PC-3 (cell line): ENCODE measurements at places on chromosomes 4 and X. TPM values are rescaled to one million over a fixed set of nuclear protein-coding genes. Genes with fewer than 3 reads are reported as not detected.
A peak's percentile ranks its signal among the peaks of the same experiment; 100 is the strongest.

Gene GPAT3
- total RNA-seq: 22.5 and 34.2 TPM in 2 replicates

Gene LARP1B
- 14.8 and 22.2 TPM in 2 replicates for total RNA-seq

Gene NLRP2B
- total RNA-seq: not detected in 2 replicates

Gene CHRNA9
- total RNA-seq: not detected in 2 replicates

Gene AMOT
- total RNA-seq: 0.58 and 1.3 TPM in 2 replicates

Gene PDE5A
- 8.1 and 11.5 TPM in 2 replicates for total RNA-seq

Gene CENPVL2
- not detected in 2 replicates for total RNA-seq

GRCh38 chrX:94123062-94123461 is 449.1 kb downstream of the FAM133A start:
- peak; percentile 50 for DNase-seq
- no peaks in the 10 kb centered on the region for H3K4me1 ChIP-seq
- no peak overlapping the region for H3K27ac ChIP-seq
- H3K36me3 ChIP-seq: no peaks in the 10 kb centered on the region

- no peak overlapping the region for H3K4me3 ChIP-seq
- no peaks in the 10 kb centered on the region for H3K36me3 ChIP-seq
- peak; percentile 40 for DNase-seq
- peaks cover 21% of the 10 kb centered on the region for H3K27me3 ChIP-seq
- no peaks in the 10 kb centered on the region for H3K4me1 ChIP-seq
Observed at GRCh38 chrX:152640034-152640818, 2.5 kb downstream of the GABRQ start.

GRCh38 chr4:184011826-184012380 is 106.8 kb downstream of the STOX2 start:
- H3K4me3 ChIP-seq: no peak overlapping the region
- DNase-seq: no peak
- peaks cover 6% of the 10 kb centered on the region; the same call in 1 of the 2 replicates for H3K4me1 ChIP-seq
- H3K36me3 ChIP-seq: no peaks in the 10 kb centered on the region

DNA sequence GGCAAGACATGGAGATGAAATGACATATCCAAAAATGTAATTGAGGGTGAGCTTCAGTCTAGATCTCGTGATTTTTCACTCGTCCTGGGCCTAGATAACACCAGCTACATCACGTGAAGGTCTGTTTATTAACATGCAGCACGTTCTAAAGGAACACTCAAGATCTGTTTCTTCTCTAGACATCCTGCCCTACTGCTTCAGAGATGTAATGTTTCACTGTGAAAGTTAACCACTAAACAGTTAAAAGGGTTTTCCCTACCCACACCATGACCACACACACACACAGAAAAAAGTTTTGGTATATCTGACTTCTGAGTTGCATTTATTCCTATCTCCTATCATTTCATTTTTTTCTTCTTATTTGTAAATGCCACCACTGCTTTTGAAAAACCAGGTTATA is 52.3 kb upstream of the SMIM31 start:
- H3K27me3 ChIP-seq: no peaks in the 10 kb centered on the region
- H3K36me3 ChIP-seq: no peaks in the 10 kb centered on the region
- DNase-seq: no peak
- peaks cover 6% of the 10 kb centered on the region for H3K4me1 ChIP-seq

- no peaks in the 10 kb centered on the region for H3K4me1 ChIP-seq
- no peak overlapping the region for H3K4me3 ChIP-seq
- H3K27me3 ChIP-seq: no peaks in the 10 kb centered on the region
- no peak overlapping the region for H3K27ac ChIP-seq
Observed at GRCh38 chr4:82818664-82819662, 20.4 kb upstream of the SCD5 start.

DNA sequence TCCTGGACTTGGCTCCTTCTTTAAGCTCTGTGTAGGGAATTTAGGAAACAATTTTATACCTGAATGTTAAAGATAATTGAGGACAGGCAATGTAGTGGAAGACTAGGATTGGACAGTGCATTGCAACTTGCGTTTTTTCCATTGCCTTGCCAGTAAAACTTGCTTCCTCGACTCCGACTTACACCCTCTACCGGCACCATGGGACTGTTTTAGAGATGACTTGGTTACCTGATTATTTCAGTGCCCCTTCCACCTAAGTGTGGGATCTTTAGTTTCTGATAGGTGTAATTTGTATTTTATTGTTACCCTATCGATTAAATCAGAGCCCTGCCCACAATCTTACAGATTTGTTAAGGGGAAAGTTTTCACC is 1.2 kb downstream of the PRPS1 start:
- DNase-seq: peak; percentile 31
- H3K4me3 ChIP-seq: peak overlapping the region; percentile 89
- peaks cover 37% of the 10 kb centered on the region for H3K4me1 ChIP-seq
- no peaks in the 10 kb centered on the region for H3K36me3 ChIP-seq
- no peaks in the 10 kb centered on the region for H3K27me3 ChIP-seq

DNA sequence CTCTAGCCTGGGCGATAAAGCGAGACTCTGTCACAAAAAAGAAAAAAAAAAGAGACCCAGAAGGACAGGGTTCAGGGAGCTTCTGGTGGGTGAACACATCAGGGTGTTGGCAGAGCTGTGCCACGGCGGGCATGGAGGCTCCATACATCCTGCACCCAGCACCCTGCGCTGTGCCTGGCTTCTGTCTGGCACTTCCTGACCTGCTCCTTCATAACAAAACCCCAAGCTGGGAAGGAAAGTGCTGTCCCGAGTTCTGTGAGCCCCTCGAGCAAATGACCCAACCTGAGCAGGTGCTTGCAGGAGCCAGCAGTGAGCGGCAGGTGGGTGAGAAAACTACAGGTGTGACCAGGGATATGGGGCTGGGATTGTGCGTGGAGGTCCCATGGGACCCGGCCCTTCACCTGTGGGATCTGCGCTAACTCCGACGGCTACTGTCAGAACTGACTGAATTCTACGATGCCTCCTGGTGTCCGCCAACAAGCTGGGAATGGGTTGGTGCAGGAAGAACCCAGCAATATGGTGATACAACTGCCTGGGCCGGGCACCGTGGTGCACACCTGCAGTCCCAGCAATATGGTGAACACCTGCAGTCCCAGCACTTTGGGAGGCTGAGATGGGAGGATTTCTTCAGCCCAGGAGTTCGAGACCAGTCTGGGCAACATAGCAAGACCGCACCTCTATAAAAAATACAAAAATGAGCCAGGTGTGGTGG is 18.9 kb downstream of the ASMTL start:
- H3K4me3 ChIP-seq: no peak overlapping the region
- no peak for DNase-seq
- H3K4me1 ChIP-seq: no peaks in the 10 kb centered on the region
- H3K27ac ChIP-seq: no peak overlapping the region

- H3K36me3 ChIP-seq: no peaks in the 10 kb centered on the region
- H3K27ac ChIP-seq: no peak overlapping the region
- H3K4me3 ChIP-seq: no peak overlapping the region
Observed at GRCh38 chr4:4735136-4735750, 124.2 kb upstream of the MSX1 start.

- H3K27ac ChIP-seq: no peak overlapping the region
- no peak overlapping the region for H3K4me3 ChIP-seq
- no peak for DNase-seq
- no peaks in the 10 kb centered on the region for H3K36me3 ChIP-seq
- no peaks in the 10 kb centered on the region for H3K4me1 ChIP-seq
- no peaks in the 10 kb centered on the region for H3K27me3 ChIP-seq
Observed at GRCh38 chr4:113619526-113619925, 142.0 kb downstream of the CAMK2D start.

GRCh38 chrX:119981286-119982070 is 37.9 kb upstream of the NKAP start:
- H3K27ac ChIP-seq: no peak overlapping the region
- H3K4me3 ChIP-seq: no peak overlapping the region
- H3K36me3 ChIP-seq: no peaks in the 10 kb centered on the region

DNA sequence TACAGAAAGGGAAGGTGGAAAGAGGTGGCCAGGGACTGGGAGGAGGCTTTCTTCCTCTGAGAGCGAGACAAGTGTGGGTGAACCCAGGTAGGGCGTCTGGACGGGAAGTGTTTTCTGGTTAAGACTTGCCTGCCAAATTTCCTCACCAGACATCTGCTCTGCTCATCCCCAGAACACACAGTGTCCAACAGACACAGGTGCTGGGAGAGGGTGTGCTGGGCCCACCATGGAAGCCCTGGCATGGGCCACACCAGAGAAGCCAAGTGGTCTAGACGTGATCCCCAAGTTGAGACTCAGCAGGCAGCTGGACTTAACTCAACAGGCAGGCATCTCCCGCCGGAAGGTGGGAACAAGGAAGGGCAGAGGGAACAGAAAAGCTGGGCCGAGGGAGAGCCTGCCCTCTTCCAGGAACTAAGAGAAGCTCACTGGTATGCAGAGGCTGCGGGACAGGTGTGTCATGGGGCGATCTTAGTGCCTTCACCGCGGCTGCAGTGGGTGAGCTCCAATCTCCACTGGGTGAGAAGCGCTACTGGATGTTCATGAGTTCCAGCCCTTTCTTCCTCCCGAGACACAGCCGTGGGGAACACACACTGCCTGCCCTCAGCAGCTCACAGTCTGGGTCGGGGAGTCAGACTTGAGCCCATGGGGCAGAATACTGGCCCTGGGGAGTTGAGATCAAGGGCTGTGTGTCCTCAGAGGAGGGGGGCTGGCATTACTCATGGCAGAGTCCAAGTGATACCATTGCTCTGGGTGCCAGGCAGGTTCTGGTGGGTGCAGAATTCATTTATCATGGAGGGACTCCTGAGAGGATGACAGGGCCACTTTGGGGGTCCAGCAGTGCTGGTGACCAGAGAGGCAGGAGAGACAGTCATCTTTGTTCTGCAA is 110.2 kb downstream of the CPZ start:
- H3K27ac ChIP-seq: no peak overlapping the region
- DNase-seq: no peak
- H3K4me1 ChIP-seq: no peaks in the 10 kb centered on the region

- H3K4me3 ChIP-seq: no peak overlapping the region
- H3K4me1 ChIP-seq: peaks cover 64% of the 10 kb centered on the region
- no peaks in the 10 kb centered on the region for H3K27me3 ChIP-seq
- no peaks in the 10 kb centered on the region for H3K36me3 ChIP-seq
Observed at GRCh38 chrX:134570899-134571298, 87.4 kb downstream of the PLAC1 start.

GRCh38 chr4:23382879-23383278 is 507.0 kb downstream of the PPARGC1A start:
- no peak overlapping the region for H3K4me3 ChIP-seq
- no peak overlapping the region for H3K27ac ChIP-seq
- no peaks in the 10 kb centered on the region for H3K4me1 ChIP-seq
- H3K27me3 ChIP-seq: no peaks in the 10 kb centered on the region
- DNase-seq: peak; percentile 23

DNA sequence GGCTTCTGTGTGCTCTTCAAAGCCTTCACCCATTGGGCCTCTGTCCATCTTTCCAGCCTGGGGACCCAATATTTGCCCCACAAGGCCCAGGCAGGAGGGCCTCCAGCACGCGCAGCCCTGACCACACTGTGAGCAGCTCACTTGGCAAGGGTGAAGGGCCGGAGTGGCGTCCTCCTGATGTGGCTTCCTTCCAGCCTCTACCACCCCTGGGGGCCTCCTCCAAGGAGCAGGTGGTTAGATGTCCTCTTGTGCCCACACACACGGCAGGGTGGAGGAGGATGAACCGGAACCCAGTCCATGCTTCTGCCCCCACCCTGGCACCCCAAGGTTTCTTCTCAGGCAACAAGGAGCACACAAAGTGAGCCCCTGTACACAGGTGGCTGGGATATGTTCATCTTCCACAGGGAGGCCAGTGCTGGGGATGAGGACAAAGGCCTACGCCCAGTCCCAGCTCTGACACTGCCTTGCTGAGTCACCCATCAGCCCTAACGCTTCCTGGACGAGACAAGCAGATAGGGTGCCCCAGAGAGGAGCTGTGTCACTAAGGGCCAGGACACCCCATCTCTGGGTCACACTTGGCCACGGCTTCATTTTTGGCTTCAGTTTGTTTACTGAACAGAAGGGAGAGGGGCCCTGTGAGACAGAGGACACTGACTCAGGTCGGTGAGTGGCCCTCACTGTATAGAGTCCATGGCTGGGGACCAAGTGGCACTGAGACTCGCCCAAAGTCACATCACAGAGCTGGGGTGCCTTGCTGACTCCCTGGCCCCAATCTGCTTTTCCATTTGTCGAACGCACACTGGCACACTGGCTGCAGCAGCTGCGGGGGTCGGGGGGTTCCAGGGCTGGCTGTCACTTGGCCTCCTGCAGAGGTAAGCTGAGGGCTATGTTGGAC is 1.9 kb downstream of the UBL4A start:
- peaks cover 30% of the 10 kb centered on the region for H3K4me1 ChIP-seq
- peak; percentile 34 for DNase-seq
- peak overlapping the region; percentile 83 for H3K4me3 ChIP-seq
- no peak overlapping the region for H3K27ac ChIP-seq
- H3K36me3 ChIP-seq: peaks cover 15% of the 10 kb centered on the region

DNA sequence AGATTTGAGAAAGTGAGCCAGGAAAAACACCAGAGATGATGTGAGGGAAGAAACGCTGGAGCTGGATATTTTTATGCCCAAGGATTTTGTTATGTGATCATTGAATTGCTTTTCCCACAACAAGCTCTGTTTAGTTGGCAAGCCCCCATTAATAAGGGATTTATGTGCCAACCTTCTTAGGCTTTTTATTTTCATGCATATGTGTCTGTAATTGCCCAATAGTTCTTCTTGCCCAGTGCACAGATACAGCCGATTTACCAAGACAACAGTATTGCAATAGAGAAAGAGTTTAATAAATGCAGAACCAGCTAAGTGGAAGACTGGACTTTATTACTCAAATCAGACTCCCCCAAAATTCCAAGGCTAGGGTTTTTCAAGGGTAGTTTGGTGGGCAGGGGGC is 57.7 kb downstream of the TRIM2 start:
- no peaks in the 10 kb centered on the region for H3K4me1 ChIP-seq
- no peaks in the 10 kb centered on the region; the same call in 1 of the 2 replicates for H3K36me3 ChIP-seq
- H3K27me3 ChIP-seq: no peaks in the 10 kb centered on the region
- no peak overlapping the region for H3K4me3 ChIP-seq
- no peak for DNase-seq

GRCh38 chr4:7902101-7902553 is 37.5 kb downstream of the AFAP1 start:
- H3K36me3 ChIP-seq: peaks cover 6% of the 10 kb centered on the region; the same call in 1 of the 2 replicates
- DNase-seq: no peak
- peaks cover 21% of the 10 kb centered on the region for H3K4me1 ChIP-seq
- H3K27ac ChIP-seq: no peak overlapping the region
- H3K27me3 ChIP-seq: no peaks in the 10 kb centered on the region

GRCh38 chr4:113575401-113575800 is 186.1 kb downstream of the CAMK2D start:
- no peak overlapping the region for H3K27ac ChIP-seq
- no peaks in the 10 kb centered on the region for H3K27me3 ChIP-seq
- no peaks in the 10 kb centered on the region for H3K36me3 ChIP-seq
- H3K4me3 ChIP-seq: no peak overlapping the region

DNA sequence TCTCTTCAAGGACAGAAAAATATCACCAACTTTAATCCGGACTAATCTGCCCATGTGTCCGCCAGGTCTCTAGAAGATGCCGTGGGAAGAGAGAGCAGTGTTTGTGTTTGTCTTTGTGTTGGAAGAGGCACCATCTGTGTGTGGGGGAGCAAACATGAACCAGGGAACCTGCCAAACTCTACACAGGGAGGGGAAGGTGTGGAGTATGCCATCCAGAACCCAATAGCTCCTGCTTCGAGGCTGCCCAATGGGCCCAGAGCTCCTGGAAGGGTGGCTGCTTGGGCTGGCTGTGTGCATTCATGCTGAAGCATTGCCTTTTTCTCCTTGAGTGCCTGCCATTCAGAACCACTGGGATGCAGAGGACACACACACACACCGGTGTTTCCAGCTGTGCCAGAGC is 536.2 kb downstream of the MID1IP1 start:
- DNase-seq: no peak
- H3K27me3 ChIP-seq: no peaks in the 10 kb centered on the region; the same call in 1 of the 2 replicates
- no peaks in the 10 kb centered on the region for H3K4me1 ChIP-seq
- H3K27ac ChIP-seq: no peak overlapping the region

- H3K27me3 ChIP-seq: peaks cover 23% of the 10 kb centered on the region
- no peak overlapping the region for H3K4me3 ChIP-seq
- H3K4me1 ChIP-seq: no peaks in the 10 kb centered on the region
- H3K36me3 ChIP-seq: no peaks in the 10 kb centered on the region
Observed at GRCh38 chr4:3729188-3729881, 36.9 kb upstream of the ADRA2C start.
